Calu3 (cell line): ENCODE measurements at places on chromosomes 2 and 18. TPM values are rescaled to one million over a fixed set of nuclear protein-coding genes. Genes with fewer than 3 reads are reported as not detected.

Gene B3GNT7
- 8.9 and 14.4 TPM in 2 replicates for total RNA-seq

Gene NEU2
- total RNA-seq = not detected in 2 replicates

Gene UPP2
- total RNA-seq = not detected in 2 replicates

Gene TTN
- total RNA-seq = 0.07 and 0.24 TPM in 2 replicates

Gene FKBP1B
- 5.9 and 8.2 TPM in 2 replicates for total RNA-seq

Gene PLEKHH2
- total RNA-seq = 20.7 and 21.2 TPM in 2 replicates

Gene NTSR2
- not detected in 2 replicates for total RNA-seq

DNA sequence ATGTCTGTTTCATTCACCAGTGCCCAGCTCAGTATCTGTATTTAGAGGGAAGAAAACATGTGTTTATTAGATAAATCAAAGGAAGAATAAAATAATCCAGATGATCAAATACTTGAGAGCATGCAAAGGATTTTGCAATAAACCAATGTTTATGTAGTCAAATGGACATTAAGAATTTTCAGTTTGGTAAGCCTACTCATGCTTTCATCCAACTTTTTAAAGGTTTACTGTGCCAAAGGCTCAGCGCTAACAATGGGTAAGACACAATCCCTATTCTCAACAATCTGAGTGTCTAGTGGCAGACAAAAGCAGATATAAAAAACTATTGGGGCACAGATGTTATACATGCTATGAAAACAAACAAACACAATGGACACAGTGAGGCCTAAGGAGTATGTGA, 26.3 kb downstream of the GRB14 start:
- no peaks in the 10 kb centered on the region for H3K36me3 ChIP-seq
- H3K27ac ChIP-seq = no peak overlapping the region
- peaks cover 10% of the 10 kb centered on the region for H3K4me1 ChIP-seq
- no peak for DNase-seq
- no peak overlapping the region for H3K4me3 ChIP-seq
- no peaks in the 10 kb centered on the region for H3K27me3 ChIP-seq

GRCh38 chr2:108111936-108112335, 125.6 kb downstream of the SLC5A7 start:
- H3K4me1 ChIP-seq = no peaks in the 10 kb centered on the region
- H3K27ac ChIP-seq = no peak overlapping the region
- DNase-seq = no peak

DNA sequence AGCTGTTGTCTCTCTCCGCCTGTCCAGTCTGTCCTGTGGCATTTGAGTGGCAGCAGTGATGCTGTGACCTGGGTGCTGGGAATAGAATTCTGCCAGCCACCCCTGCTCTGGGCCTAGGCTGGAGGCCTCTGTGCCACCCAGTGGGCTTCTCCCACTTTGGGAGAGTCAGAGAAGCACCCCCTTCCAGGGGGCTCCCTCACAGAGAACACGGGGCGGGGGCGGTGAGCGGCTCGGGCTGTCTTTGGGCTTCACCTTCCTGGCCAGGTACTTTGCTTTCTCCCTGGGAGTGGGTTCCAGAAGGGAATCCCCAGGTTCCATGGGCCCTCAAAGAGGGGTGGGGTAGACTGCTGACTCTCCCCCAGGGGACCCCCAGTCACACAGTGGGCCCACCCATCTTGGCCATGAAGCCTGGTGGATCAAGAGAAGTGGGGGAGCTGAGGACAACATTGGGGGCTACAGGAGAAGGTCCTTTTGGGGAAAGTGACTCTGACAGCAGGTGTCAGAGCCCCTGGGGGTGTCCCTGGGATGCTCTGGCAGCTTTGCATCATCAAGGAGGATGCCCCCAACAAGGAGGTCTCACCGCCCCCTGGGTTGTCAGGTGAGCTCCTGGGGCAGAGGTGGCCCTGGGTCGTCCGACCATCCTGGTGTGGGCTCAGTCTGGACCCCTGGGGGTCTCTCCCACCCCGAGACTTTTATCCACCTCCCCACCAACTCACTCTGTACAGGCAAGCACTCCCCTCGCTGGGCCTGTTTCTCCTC, 18.8 kb upstream of the BOK start:
- DNase-seq = no peak
- peaks cover 13% of the 10 kb centered on the region for H3K27me3 ChIP-seq
- no peaks in the 10 kb centered on the region for H3K36me3 ChIP-seq
- H3K27ac ChIP-seq = no peak overlapping the region
- no peak overlapping the region for H3K4me3 ChIP-seq

DNA sequence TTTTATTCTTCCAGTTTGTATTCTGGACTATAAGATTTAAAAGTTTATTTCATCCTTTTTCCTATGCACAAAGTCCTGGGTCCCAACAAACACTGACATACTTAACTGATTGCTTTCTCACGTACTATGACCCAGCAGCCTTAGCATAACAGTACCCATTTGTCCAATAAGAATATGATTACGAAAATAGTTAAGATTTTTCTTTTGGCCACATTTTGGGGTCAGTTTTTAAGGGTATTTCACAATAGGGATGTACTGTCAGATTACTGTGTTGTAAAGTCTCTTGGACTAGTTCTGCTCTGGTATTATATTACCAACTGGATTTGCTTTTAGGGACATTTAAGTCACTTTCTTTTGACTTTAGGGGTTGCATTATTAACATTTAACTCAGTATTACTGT, 46.1 kb downstream of the TTC39C start:
- H3K27me3 ChIP-seq = no peaks in the 10 kb centered on the region
- peaks cover 13% of the 10 kb centered on the region for H3K4me1 ChIP-seq
- H3K36me3 ChIP-seq = peaks cover 9% of the 10 kb centered on the region
- no peak for DNase-seq

- no peaks in the 10 kb centered on the region for H3K36me3 ChIP-seq
- no peak overlapping the region for H3K4me3 ChIP-seq
- H3K4me1 ChIP-seq = no peaks in the 10 kb centered on the region
- no peak overlapping the region for H3K27ac ChIP-seq
- H3K27me3 ChIP-seq = peaks cover 13% of the 10 kb centered on the region
Observed at GRCh38 chr18:77911971-77912605, 662.4 kb downstream of the GALR1 start.

DNA sequence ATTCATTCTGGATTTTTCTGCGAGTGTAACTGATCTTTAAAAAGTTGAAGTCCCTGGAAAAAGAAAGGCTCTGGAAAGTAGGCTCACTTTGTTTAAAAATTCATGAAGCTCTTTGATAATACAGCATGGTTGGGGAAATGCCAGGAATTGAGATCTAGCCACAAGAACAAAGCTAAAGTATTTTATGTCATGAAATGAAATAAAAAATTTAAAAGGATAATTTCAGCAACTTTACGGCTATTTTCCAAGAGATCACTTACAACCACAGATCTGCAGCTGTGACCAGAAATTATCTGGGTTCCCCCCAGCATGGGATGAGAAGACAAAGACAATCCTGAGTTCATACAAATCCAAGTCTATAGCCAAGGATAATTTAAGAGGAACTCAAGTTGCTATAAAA, 25.3 kb upstream of the RFX8 start:
- H3K27ac ChIP-seq = no peak overlapping the region
- H3K4me3 ChIP-seq = no peak overlapping the region
- H3K4me1 ChIP-seq = peaks cover 8% of the 10 kb centered on the region
- DNase-seq = no peak

DNA sequence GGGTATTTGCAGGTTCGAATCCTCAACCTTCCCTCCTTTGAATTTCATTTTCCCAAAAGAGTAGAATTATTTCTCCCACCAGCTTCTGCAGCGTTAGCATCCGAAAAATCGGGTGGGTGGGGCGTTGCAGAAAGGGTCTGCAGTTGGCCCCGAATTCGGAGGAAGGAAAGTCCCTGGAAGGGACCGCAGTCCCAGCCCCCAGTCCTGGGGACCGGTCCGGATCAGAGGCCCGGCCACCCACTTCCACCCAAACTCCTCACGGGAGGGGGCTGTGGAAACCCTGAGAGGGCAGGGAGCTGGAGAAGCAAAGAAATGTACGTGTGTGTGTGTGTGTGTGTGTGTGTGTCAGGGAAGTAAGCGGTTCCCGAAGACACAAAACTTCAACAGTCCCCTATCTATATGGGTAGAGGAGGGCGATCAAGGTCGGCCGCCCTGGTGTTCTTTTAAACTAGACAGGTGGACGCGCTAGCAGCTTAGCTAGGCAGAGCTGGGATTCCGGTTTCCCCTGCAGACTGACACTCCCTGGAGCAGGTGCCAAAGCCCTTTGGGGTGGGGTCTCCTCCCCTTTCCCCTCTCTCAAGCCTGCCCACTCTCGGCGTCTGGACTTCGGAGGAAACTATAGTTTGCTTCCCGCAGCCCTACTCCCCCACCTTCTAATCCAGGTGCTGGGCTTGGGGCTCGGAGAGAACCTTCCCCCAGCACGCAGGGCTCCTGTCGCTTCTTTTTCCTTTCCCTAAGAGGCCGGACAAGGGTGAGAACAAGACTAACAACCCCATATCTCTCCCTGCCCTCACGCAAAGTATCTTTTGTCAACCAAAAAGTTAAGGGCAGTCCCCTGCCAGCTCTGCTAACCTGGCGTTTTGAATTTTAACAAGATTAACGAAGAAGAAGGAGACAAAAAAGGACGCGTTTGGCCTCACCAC, 4.8 kb upstream of the ONECUT2 start:
- H3K36me3 ChIP-seq = peaks cover 67% of the 10 kb centered on the region
- peak; percentile 49 for DNase-seq
- H3K27me3 ChIP-seq = no peaks in the 10 kb centered on the region
- H3K4me3 ChIP-seq = peak overlapping the region; percentile 96
- peak overlapping the region; percentile 79 for H3K27ac ChIP-seq

DNA sequence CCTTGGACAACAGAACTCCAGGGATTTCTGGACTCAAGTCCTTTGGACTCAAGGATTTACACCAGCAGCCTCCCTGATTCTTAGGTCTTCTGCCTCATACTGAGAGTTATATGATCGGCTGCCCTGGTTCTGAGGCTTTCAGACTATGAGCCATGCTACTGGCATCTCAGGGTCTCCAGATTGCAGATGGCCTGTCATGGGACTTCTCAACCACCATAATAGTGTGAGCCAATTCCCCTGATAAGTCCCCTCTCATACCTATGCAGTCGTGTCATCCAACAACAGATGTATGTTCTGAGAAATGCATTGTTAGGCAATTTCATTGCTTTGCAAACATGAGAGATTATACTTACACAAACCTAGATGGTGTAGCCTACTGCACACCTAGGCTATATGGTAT, 61.4 kb upstream of the MSTN start:
- no peaks in the 10 kb centered on the region for H3K4me1 ChIP-seq
- H3K4me3 ChIP-seq = no peak overlapping the region
- no peaks in the 10 kb centered on the region for H3K36me3 ChIP-seq
- no peak overlapping the region for H3K27ac ChIP-seq

GRCh38 chr2:24492421-24493279, 1.6 kb downstream of the NCOA1 start:
- peaks cover 37% of the 10 kb centered on the region for H3K4me1 ChIP-seq
- no peak for DNase-seq
- peaks cover 9% of the 10 kb centered on the region for H3K27me3 ChIP-seq
- no peak overlapping the region for H3K27ac ChIP-seq
- H3K36me3 ChIP-seq = peaks cover 27% of the 10 kb centered on the region

GRCh38 chr2:99085421-99085820, 56.1 kb upstream of the C2orf15 start:
- no peaks in the 10 kb centered on the region for H3K4me1 ChIP-seq
- H3K27me3 ChIP-seq = no peaks in the 10 kb centered on the region
- no peak for DNase-seq
- H3K27ac ChIP-seq = no peak overlapping the region
- H3K4me3 ChIP-seq = no peak overlapping the region

- no peak overlapping the region for H3K27ac ChIP-seq
- no peak overlapping the region for H3K4me3 ChIP-seq
- H3K4me1 ChIP-seq = no peaks in the 10 kb centered on the region
- H3K36me3 ChIP-seq = no peaks in the 10 kb centered on the region
- DNase-seq = no peak
Observed at GRCh38 chr2:4094743-4095142, 391.4 kb downstream of the DCDC2C start.

DNA sequence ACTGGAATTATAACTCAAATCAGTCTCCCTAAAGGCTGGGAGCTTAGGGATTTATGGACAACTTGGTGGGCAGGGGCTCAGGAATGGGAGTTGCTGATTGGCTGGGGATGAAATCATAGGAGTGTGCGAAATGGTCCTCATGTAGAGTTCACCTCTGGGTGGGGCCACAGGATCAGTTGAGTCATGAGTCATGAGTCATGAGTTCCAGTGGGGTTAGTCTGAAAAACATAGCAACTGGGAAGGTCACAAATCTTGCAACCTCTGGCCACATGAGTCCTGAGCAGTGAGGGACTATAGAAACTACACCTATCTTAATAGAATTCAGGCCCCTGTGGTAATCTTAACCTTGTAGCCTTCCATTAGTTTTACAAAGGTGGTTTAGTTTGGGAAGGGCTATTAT, 383.3 kb downstream of the RBM43 start:
- no peak overlapping the region for H3K4me3 ChIP-seq
- H3K4me1 ChIP-seq = peaks cover 15% of the 10 kb centered on the region
- peak; percentile 20 for DNase-seq

DNA sequence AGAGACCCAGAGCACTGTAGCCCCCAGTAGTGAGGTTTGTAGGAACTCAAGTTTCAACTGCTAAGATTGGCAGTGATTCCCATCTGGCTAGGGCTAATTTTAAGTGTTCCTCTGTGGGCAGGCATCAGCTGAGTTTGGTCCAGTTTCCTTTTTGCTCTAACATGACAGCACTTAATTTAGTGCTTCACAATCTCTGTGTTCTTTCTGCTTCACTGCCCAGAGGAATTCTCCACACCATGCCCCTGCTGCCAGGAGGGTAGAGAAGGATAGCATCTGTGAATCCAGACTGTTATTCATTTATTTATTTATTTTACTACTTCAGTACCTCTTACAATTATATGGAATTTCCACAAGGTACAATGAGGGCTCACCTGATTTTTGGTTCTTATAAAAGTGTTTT, 549.9 kb upstream of the FSIP2 start:
- no peaks in the 10 kb centered on the region for H3K4me1 ChIP-seq
- no peaks in the 10 kb centered on the region for H3K36me3 ChIP-seq
- no peak for DNase-seq
- H3K27ac ChIP-seq = no peak overlapping the region
- no peaks in the 10 kb centered on the region for H3K27me3 ChIP-seq
- H3K4me3 ChIP-seq = no peak overlapping the region

DNA sequence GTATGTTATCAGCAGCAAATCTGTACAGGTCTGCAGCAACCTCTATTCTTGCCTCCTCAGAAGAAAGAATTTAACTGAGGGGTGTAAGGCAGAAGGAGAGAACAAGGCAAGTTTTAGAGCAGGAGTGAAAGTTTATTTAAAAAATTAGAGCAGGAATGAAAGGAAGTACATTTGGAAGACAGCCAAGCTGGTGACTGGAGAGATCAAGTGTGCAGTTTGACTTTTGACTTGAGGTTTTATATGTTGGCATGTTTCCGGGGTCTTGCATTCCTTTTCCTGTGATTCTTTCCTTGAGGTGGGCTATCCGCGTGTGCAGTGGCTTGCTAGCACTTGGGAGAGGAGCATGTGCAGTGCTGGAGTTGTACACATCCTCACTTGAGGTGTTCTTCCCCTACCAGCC, 16.5 kb upstream of the CERS6 start:
- peaks cover 13% of the 10 kb centered on the region for H3K4me1 ChIP-seq
- no peak for DNase-seq
- H3K27me3 ChIP-seq = no peaks in the 10 kb centered on the region
- no peak overlapping the region for H3K4me3 ChIP-seq
- no peaks in the 10 kb centered on the region for H3K36me3 ChIP-seq
- H3K27ac ChIP-seq = no peak overlapping the region

GRCh38 chr2:44200759-44201158, 32.1 kb downstream of the PPM1B start:
- peaks cover 14% of the 10 kb centered on the region for H3K36me3 ChIP-seq
- no peak overlapping the region for H3K27ac ChIP-seq
- H3K27me3 ChIP-seq = no peaks in the 10 kb centered on the region
- H3K4me1 ChIP-seq = no peaks in the 10 kb centered on the region
